Testis (tissue), 5 donors: ENCODE measurements at places on chromosomes 5 and 9. TPM values are rescaled to one million over a fixed set of nuclear protein-coding genes. Genes with fewer than 3 reads are reported as not detected.

DNA sequence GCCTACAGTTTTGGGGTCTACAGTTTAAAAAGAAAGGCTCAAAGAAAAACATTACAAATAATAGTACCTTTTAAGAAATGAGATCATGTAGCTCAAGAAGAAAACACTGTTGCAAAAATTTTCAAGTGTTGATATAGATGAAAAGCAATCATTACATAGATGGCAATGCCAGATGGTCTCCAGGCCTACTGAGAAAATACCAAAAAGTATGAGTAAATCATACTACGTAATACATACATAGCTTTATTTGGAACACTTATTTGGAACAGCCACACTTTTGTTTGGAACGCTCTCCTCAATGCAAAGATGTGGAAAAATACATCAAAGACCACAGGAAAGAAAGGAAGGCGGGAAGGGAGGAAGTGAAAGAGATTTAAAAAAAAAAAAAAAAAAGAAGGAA lies 44.1 kb downstream of the MARCHF11 start:
- DNase-seq = no peak

DNA sequence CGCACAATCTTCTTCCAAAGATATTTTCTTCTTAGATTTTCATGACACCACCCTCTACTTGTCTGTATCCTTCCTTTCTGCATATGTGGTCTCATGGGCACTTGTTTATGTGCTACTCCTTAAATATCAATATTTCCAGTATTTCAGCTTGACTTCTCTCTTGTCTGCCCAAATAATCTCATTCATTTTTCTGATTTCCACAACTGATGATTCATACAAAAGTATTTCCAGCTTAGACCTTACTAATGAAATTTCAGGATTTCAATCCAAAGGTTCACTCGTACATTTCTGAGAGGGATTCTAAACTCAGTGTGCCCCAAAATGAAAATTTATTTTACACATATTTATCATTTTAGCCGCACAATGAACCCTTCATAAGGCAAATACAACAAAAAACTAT lies 928.9 kb upstream of the C9orf72 start:
- DNase-seq = no peak

- DNase-seq = peak; percentile 70
Measured at GRCh38 chr5:112417931-112418658, 982 bp downstream of the EPB41L4A start.

PCDHA5 gene
- 1.0 TPM for total RNA-seq

ARL10 gene
- 5.8 TPM for total RNA-seq

GRCh38 chr5:14143546-14143840 lies 351 bp downstream of the TRIO start:
- no peak for DNase-seq

- DNase-seq = peak; percentile 31
Measured at GRCh38 chr5:57692582-57693487, 210.2 kb upstream of the ACTBL2 start.

C9 gene
- 0.16 TPM for total RNA-seq

IFNB1 gene
- not detected for total RNA-seq

DNA sequence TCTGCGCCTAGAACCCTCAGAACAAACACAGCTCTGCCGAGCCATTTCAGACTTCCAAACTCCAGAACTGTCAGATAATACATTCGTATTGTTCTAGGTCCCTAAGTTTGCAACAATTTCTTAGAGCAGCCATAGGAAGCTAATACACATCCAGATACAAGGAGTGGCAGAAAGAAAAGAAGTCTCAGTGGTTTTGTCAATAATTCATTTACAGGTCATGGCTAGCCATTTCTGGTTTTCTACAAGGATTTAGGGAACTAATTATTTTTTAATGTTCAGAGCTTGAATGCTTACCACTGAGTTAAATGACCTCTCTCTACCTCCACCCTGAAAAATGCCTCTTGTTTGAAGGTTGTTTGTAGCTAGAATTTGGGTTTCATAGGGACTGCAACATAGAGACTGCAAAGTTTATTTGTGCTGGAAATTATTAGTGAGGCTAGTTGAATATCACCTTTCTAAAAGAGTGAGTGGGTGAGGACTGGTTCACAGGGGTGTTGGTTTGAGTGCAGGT lies 15.5 kb upstream of the ERMP1 start:
- no peak for DNase-seq

DNA sequence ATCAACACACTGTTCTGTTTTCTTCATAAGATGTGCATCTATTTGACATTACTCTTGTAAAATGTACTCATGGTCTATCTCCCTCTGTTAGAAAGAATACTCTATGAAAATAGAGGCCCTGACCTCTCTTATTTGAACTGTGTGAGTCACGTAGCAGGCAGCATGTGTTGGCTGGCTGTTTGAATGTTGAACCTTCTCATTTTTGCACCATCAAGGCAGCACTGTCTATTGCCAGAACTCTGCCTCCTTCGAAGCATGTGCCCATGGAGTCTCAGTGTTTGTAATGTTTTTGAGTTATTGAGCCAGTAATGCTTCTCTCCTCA lies 144.4 kb downstream of the ALDH1A1 start:
- DNase-seq = no peak

- no peak for DNase-seq
Measured at GRCh38 chr9:5825223-5825622, 7.7 kb downstream of the ERMP1 start.
